ENCODE measurements at places on chromosomes 11 and 22.

GRCh38 chr11:35711173-35711910 lies 48.8 kb downstream of the TRIM44 start:
- DNase-seq, result no peak

DNA sequence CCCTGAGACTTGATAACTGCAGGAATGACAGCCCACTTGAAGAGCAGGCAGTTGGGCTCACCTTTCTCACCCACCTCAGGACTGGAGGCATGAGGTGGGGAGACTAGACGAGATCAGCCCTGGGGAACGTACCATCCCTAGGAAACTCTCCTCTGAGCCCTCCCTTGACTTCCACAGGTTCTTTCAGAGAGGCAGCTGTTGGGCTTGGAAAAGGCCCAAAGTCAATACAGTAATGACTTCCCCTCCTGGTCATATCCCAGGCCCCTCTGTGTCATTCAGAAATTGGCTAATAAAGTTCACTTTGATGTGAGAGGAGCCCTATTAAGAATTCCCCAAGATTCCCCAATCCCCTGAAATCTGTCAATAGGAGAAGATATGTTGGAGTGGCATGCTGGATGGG lies 5.8 kb upstream of the NECTIN1 start:
- no peak for DNase-seq

DNA sequence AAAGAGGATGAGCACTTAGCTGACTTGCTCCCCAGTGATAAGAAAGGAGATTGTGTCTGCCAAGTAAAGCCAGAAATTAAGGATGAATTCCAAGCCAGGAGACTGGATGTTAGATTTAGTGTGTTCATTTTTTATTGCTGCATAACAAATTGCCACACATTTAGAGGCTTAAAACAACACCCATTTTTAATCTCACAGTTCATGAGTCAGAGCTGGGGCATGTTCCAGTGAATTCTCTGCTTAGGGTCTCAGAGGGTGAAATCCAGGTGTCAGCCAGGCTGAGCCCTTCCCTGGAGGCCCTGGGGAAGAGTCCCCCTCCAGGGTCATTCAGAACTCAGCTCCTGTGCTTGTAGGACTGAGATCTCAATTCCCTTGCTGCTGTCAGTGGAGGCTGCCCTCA lies 352.8 kb downstream of the BUD13 start:
- DNase-seq, result no peak

DNA sequence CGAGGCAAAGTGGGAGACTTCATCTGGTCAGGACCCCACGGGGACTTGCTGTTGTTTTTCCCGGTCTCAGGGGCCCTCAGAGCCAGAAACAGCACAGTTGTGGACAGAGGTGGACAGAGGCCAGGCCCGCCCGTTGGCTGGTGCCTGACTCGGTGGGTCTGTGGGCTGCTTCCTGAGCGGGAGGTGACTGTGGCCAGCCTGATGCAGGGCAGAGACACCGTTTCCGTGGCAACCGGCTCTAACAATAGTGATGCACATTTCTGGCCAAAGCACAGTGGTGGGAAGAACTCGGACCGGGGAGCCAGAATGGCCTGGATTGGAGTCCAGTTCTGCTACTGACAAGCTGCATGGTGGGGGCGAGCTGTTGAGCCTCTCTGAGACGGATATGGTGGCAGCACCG lies 58.7 kb upstream of the ATXN10 start:
- DNase-seq, result no peak

GRCh38 chr11:128095466-128095981 lies 491.8 kb downstream of the ETS1 start:
- no peak for DNase-seq

DNA sequence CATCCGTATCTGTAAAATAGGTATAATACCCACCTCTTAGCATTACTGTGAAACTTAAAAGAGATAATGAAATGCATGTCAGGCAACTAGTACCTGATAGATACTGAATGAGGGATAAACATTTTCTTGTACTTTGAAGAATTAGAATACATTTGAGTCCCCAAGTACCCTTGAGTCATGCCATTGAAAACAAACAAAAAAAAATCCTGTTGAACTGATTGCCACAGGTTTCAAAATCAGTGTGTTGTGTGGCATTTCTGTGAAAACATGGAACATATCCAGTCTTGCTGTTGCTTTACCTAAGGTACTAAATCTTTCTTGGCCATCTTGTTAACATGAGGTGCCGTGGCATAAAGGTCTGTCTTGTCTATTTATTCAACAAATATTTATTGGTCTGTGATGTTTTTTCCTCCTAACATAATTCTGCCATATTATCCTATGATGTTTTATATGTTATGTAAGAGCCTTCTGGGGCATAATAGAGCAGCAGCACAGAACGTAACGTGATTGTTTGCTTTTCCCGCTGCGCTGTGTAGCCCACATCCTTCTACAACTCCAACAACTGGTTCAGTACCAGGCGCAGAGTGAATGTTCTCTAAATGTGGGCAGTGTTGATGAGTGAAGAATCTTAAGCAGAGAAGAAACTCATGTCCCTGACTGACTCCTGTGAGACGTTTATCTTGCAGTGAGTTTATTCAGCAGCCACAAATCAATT lies 79.3 kb upstream of the RAB1B start:
- no peak for DNase-seq

GRCh38 chr11:118820412-118821357 lies 29.7 kb upstream of the DDX6 start:
- peak; percentile 7 for DNase-seq

GRCh38 chr11:62555464-62556107 lies 9.0 kb upstream of the AHNAK start:
- peak; percentile 69 for DNase-seq

DNA sequence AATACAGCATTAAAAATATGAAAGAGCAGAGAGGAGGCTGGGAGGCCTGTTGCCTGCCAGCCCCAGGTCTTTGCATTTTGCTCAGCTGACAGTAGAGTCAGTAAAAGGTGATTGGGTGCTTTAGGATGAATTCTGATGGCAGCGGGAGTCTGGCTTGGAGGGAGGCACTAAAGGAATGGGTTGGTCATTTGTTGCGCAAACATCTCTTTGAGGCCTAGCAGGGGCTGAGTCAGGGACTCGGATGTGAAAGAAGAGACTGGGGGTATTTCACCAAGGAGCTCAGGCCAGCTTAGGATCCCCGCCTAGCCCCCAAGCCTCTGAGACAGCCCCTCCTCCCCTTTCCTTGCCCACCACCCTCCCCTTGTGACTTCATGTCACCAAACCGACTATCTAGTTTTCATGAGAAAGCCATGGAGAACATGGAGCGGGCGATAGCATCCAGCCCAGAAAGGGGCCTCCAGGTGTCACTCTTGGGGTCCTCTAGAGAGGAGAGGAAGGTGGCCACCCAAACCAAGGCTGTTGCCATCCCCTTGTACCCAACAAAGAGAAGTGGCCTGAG lies 9.7 kb downstream of the DGKZ start:
- no peak for DNase-seq

DNA sequence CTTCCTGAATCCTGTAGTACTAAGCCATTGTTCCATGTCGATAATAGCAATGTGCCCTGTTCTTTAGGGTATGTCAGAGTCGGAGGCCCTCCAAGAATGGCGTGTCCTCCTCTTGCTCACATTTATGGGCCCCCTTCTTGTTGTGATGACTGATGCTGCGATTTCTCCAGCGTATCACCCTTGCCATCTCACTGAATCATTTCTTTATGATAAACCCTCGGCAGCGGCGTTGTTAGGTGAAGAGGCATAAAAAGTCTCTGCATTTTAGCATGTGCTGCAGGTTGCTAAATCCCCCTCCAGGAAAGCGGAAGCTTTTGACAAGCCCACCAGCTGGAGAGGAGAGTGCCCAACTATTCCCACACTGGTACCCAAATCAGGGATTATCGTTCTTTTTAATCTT lies 1045.3 kb downstream of the BRD1 start:
- DNase-seq, result no peak

GRCh38 chr11:116422556-116422955 lies 350.2 kb downstream of the BUD13 start:
- DNase-seq, result no peak

DNA sequence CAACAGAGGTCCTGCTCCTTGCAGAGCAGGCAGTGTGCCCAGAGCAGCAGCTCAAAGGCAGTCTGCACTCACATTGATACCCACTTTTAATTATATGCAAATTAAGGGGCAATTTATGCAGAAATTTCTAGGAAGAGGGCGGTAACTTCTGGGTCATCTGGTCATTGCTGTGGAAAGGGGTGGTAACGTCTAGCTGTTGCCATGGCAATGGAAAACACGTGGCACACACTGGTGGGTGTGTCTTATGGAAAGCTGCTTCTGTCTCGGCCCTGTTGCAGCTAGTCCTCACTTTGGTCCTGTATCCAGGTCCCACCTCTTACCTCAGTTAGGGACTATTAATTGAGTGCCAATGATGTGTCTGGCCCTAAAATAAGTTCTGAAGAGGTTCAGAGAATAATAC lies 36.8 kb downstream of the BARX2 start:
- no peak for DNase-seq

GRCh38 chr11:115067900-115068530 lies 389.7 kb downstream of the NXPE2 start:
- no peak for DNase-seq
